ENCODE measurements at places on chromosomes 13 and 19.

- no peak for DNase-seq
These were observed 5.9 kb downstream of the DAND5 start for GRCh38 chr19:12975221-12975741.

DNA sequence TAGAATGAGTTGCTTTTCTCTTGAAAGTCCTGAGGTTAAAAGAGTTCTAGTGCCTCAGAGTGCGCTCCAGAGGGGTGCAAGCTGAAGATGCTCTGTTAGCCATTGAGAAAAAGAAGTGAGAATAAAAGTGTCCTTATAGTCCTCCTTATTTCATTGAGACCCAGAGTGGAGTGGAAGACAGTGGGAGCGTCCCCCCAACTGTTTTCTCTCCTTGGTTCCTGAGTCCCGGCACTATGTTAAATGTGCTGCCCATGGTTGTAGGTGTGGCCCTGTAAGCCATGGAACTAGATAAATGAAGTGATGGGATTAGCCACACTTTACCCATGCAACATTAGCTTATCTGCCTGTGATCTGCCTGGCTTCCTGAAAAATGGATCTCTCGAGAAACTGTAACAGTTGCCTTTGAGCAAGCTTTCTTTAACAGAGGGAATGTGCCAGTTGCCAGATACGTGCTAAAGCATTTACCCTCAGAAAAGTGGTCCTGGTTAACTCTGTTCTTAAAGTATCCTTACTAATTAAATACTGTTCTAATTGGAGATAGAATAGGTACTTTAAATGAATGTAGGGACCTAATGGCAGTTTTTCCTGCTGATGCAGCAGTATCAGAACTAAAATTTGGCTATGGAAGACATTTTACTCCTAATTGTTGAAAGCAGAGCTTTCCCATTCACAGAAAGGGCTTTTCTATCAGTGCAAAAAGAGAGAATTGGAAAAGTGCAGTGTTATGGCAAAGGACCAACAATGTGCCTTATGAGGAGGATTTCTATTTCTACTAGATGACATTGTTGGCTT lies 21.4 kb upstream of the PSG9 start:
- DNase-seq = no peak

- peak; percentile 39 for DNase-seq
These were observed 166.4 kb downstream of the DCLK1 start for GRCh38 chr13:35964863-35965180.

DNA sequence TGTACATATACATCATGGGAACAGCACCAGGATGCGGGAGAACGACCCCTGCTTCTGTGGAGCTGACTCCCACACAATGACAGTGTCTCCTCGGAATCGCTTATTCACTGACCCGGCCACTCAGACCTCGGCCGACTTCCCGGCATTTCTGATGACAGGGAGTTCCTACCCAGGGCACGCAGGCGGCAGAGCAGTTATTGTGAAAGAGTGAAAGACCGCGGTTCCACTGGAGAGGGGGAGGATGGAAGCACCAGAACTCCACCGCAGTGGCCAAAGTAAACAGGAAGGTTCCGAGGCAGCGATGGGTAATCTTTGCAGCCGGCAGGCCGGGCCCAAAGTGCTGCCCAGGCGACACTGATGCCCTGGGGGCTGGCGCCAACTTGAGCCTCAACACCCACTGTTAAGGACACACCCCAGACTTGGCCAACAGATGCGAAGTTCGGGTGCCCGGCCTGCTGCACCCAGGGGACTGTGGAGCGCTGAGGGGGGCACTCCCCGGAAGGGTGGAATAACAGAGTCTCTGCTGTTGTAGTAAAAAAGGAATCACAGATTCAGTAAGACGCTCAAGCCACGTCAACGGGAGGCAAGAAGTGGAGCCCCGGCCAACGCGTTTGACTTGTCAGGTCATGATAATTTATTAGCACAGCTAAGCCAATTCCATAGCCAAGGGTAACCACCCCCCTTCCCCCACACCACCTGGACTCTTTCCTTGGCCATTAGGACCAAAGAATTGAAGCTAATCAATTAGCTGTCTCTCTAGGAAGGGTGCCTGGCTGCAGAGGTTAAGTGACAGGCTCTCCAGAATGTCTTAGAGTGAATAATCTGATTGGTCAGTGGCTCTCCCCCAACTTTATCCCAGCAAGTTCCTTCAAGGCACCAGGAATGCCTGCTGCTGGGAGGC lies 5.8 kb downstream of the MLLT1 start:
- no peak for DNase-seq

All from hindlimb muscle (tissue), 1 donor.